ENCODE measurements at places on chromosomes 2 and 18. TPM values are rescaled to one million over a fixed set of nuclear protein-coding genes. Genes with fewer than 3 reads are reported as not detected.

LONRF2 gene
- under 0.01 TPM for total RNA-seq

ACAA2 gene
- total RNA-seq, result 40.6 TPM

CD207 gene
- not detected for total RNA-seq

CMPK2 gene
- 0.38 TPM for total RNA-seq

IL1RL2 gene
- 1.7 TPM for total RNA-seq

CD8A gene
- not detected for total RNA-seq

GPBAR1 gene
- total RNA-seq, result 0.19 TPM

SYT4 gene
- total RNA-seq, result not detected

B3GNT7 gene
- total RNA-seq, result under 0.01 TPM

HOXD3 gene
- 0.28 TPM for total RNA-seq
